GM20000 (cell line): ENCODE measurements at places on chromosomes 6 and 20.
A peak's percentile ranks its signal among the peaks of the same experiment; 100 is the strongest.

DNA sequence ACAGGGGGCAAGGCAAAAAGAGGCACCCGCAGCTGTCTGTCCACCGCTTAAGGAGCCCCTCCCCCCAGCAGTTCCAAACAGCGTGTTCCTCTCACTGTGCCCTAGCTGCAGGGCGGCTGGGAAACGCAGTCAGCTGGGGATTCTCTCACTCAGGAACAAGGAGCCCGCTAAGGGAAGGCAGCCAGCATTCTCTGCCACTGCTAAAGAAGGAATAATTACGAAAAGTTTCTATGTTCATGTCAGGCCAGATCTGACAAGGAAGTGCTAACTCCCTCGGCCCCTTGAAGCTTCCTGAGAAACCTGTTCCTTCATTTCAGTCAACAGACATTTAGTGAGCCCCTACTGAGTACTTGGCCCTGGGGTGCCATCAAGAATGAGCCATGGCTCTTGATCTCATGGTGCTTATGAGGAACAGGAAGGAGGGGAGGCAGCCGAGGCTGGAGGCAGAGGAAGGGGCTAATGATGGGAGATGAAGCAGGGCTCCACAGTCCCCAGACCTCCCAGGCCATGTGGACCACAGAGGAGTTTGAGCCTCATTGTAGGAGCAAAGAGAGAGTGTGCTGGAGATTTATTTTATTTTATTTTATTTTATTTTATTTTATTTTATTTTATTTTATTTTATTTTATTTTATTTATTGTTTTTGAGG, 101.7 kb upstream of the PMEPA1 start:
- no peak for DNase-seq

DNA sequence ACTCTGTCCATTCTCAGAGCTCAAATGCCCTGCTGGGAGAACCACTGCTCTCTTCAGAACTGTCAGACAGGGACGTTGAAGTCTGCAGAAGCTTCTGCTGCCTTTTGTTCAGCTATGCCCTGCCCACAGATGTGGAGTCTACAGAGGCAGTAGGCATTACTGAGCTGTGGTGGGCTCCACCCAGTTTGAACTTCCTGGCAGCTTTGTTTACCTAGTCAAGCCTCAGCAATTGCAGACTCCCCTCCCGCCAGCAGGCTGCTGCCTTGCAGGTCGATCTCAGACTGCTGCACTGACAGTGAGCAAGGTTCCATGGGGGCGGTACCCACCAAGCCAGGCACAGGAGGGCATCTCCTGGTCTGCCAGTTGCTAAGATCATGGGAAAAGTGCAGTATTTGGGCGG, 21.8 kb upstream of the UFL1 start:
- DNase-seq: no peak

DNA sequence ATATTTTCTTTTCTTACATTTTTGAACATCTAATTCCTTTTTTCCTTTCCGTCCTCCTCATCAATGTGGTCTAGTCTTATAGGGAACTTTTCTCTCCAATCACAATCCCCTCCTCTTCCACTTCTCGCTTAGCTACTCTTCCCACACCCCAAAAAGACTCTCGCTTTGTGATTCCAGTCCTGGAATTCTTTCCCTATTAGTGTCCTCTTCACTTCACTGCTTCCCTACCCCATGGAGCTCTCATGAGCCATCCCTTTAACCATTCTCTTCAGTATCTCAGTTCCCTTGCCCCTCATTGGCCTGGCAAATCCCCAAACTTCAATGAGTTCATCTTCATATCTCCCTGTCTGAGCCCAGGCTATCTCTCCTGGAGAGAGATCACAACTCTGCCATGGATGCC, 55.3 kb upstream of the CEP85L start:
- DNase-seq: no peak

DNA sequence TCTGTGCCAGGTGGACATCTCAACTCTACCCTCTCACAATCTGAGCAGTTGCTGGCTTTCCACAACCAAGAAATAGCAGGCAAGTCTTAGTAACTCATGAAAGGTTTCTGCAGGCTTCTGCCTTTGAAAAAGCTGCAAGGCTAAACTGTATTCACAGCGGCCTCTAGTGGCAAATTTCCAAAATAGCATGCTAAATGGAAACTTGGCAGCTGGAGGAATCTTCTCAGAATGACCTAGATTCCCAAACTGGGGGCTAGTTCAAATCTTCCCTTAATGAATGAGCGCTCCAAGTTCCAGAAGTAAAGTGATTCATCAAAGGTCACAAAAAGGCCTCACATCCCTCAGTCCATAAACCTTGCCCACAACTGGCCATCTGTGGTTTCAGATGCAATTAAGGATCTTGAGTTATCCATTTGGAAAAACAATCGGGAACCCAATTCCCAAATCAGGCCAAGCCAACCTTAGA, 11.9 kb upstream of the CPNE5 start:
- peak; percentile 68 for DNase-seq
